Heart left ventricle (tissue), 16 donors: ENCODE measurements at places on chromosomes 2 and 18. TPM values are rescaled to one million over a fixed set of nuclear protein-coding genes. Genes with fewer than 3 reads are reported as not detected.

The NEU4 gene
- total RNA-seq = 0.21 TPM

The PLEK gene
- 1.9 TPM for total RNA-seq

The SULT6B1 gene
- not detected for total RNA-seq

The MARCHF4 gene
- not detected for total RNA-seq

The CNNM4 gene
- 39.4 TPM for total RNA-seq

The ELOA2 gene
- total RNA-seq = not detected

The BBS5 gene
- 9.5 TPM for total RNA-seq

The IGFBP2 gene
- total RNA-seq = 72.6 TPM

The CCDC195 gene
- total RNA-seq = not detected

The PPP4R3B gene
- total RNA-seq = 21.0 TPM

The ERFE gene
- total RNA-seq = not detected

The MPP4 gene
- not detected for total RNA-seq

The SDC1 gene
- total RNA-seq = 0.21 TPM

The ACOXL gene
- total RNA-seq = not detected

The IGFBP5 gene
- total RNA-seq = 157 TPM

The CHST10 gene
- 7.2 TPM for total RNA-seq

The NT5C1B gene
- total RNA-seq = not detected

The CD8A gene
- total RNA-seq = 0.24 TPM
